ENCODE measurements at places on chromosomes 3 and 15. TPM values are rescaled to one million over a fixed set of nuclear protein-coding genes. Genes with fewer than 3 reads are reported as not detected.

DNA sequence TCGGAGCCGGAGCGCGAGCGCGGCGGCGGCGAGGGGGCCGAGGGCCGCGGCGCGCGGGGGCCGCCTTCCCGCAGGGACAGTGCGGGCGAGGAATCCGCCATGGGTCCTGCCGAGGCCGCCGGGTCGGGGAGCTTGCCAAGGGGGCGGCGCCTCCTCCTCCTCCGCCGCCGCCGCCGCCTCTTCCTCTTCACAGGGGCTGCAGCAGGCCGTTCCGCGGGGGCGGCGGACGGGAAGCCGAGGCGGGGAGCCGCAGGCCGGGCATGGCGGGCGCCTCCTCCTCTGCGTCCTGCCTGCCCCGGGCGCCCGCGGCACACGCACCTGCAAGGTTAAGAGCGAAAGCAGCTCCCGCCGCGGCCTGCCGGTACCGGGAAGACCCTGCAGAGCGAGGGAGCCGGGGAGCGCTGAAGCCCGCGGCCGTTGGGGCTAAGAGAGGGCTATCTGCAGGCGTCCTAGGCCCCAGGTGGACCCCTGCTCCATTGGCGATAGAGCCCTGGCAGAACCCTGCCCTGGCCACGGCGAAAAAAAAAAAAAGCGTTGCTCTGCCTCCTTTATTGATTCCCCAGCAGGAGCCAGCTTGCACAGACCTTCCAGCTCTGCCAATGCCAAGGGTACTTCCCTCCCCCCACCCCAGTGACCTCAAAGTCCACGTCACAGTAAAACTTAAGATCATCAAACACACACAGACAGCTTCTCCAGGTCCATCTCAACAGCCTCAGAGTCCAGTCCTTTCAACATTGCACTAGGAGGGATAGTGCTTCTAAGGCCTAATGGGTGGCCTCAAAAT, at the start of gene LYSMD2:
LYSMD2 (minus strand) TSS at position 134 of the 784 bp plus-strand sequence; CDS start at position 101, 33 bp downstream.
- peak; percentile 78 for DNase-seq

- no peak for DNase-seq
Observed at GRCh38 chr3:21839592-21839991, 88.6 kb upstream of the ZNF385D start.

Gene HAPLN3
- total RNA-seq, result 144 TPM

Gene GXYLT2
- not detected for total RNA-seq

DNA sequence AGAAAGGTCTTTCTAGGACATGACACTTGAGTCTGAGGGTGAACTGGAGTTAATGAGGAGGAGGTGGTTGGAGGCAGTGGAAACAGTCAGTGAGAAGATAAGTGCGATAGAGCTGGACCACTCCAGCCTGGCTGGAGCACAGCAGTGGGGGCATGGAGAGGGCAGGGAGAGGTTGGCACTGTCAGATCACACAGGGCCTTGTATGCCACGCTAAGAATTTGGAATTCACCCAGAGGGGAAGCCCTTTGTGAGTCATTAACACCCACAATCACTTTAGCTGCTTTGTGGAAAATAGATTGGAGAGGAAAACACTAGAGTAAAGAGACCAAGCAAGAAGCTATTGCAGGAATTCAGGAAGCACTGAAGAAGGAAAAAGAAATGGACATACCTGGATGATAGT, 83.3 kb downstream of the ZNF621 start:
- no peak for DNase-seq

DNA sequence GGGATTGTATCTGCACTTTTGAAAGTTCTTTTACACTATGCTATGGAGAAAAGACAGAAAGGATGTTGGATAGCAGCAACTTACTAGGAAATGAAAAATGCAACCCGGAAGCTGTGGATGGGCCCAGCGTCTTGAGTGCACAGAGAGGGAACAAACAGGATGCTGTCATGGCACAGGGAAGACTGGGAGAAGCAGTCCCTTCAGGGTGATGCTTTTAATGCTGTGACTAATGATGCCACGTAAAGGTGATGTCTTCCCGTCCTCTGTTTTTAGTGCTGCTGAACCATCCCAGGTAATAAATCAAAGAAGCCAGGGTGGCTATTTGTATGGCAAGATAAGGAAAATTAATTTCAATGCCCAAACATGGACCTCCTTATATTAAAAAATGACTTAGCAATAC, 437.6 kb downstream of the FOXP1 start:
- no peak for DNase-seq

DNA sequence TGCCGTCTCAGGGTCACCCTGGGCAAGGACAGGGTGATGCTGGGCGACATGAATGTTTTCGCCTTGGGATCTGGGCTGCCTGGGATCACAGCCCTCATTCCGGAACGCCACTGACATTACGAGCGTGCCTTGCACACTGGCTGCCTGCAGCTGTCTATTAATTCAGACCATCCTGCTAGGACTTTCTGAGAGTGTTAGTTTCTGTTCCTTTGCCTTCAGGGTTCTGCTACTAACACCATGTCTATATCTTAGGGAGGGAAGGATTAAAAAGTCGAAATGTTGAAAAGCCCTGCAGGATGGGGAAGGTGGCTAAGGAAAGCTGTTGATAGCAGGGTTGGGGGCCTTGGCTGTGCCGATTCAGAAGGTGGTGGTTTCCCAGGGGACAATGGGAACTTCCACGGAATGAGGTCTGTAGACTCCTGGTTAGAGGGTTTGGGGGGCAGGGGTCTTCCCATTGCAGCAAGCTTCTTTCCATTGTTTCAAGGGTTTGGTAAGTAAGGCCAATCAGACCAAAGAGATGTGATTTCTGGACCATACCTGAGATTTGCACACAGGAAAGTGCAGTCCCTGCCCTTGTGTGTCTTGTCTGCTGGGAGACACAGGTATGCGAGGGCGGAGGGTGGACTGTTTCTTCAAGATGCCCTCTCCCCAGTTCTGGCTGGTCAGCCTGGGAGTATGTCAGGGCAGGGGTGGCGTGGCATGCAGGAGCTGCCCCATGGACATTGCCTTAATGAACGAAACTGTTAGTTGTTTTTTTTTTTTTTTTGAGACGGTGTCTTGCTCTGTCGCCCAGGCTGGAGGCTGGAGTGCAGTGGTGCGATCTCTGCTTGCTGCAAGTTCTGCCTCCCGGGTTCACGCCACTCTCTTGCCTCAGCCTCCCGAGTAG, 50.9 kb downstream of the RGMA start:
- DNase-seq, result no peak

Gene SCN11A
- 0.30 TPM for total RNA-seq

DNA sequence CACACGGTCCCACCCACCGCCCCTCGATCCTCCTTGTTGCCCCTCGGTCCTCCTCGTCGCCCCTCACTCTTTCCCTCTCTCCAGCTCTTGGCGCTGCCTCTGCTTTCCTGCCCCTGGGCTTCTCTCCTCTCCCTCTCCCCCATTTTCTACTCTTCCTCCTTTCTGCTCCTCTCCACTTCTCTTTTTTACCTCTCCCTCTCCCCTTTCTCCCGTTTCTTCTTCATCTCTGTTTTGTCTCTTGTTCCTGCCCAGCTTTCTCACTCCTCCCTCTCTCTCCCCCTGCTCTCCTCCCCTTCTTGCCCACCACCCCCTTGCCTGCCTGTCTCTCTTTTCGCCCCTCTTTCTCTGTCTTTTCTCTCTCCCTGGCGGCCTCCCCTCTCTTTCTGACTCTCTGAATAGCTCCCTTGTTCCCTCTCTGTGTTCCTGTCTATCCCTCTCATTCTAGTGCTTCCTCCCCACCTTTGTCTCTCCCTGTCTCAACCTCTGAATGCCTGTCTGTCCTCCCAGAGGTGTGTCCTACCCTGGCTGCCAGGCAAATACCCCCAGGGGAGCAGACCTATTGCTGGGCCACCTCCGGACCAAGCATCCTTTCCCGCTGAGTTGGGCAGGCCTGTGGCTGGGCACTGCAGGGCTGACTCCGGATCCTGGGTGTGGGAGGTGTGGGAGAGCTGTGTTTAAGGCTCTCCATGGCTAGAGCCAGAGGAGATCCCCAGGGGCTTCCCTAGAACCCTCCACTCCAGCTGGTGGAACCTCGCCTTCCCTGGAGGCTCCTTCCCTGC, 41.0 kb downstream of the EPHB3 start:
- no peak for DNase-seq

DNA sequence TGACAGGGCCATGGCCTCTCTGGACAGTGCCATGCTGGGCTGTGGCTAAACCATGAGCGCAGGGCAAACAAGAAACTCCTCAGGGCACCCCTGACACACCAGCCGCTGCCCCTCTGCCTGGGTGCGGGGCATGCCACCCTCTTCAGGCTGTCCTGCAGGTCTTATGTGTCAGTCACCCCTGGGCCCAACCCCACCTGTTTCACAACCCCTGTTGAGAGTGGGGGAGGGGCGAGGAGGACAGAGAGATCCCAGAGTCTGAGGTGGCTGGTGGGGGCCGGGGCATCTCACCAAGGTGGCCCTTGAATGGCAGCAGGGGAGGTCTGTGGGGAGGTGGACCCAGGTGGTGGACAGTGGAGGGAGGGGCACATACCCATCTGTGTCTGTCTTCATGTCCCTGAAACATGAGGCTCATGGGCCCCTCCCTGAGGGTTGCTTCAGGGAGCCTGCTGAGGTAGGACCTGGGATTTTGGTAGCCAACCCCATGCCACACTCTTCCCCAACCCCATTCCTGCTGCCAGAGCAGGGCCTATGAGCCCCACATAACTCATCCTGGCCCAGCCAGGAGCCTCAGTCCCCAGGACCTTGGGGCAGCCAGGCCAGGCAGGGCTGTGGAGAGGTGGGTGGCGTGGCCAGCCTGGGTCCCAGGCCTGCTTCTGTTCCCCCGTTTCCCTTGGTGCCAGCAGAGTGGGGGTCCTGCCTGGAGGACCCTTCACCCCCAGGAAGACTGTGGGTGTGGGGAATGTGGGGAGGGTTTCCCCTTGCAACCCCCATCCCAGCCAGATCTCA, 1.7 kb upstream of the STAB1 start:
- DNase-seq, result no peak

DNA sequence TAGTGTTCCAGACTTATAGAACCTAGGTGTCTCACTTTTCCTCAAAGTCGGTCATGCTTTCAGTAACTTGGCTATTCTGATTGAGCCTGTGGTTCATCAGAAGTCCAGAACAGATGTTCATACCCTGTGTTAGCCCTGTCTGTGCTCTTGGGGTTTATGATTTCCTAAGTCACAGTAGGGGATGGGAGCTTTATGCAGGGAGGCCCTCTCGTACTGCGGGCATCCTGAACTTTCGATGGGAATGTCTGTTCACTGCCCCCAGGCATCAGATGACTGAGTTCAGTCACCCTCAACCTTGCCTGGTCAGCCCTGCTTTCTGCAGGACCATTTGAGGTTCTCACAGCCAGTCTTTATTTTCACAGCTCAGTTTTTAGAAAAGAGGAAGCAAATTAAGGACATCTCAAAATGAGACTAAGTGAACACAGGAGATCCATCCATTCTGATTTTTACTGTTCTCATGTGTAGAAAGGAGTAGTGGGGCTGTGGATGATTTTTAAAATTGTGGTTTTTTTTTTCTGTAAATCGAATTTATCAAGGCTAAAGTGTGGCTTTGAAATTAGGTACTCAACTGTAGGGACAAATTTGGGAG, 71.3 kb downstream of the CMTM8 start:
- no peak for DNase-seq

Gene FBXO40
- total RNA-seq, result not detected

DNA sequence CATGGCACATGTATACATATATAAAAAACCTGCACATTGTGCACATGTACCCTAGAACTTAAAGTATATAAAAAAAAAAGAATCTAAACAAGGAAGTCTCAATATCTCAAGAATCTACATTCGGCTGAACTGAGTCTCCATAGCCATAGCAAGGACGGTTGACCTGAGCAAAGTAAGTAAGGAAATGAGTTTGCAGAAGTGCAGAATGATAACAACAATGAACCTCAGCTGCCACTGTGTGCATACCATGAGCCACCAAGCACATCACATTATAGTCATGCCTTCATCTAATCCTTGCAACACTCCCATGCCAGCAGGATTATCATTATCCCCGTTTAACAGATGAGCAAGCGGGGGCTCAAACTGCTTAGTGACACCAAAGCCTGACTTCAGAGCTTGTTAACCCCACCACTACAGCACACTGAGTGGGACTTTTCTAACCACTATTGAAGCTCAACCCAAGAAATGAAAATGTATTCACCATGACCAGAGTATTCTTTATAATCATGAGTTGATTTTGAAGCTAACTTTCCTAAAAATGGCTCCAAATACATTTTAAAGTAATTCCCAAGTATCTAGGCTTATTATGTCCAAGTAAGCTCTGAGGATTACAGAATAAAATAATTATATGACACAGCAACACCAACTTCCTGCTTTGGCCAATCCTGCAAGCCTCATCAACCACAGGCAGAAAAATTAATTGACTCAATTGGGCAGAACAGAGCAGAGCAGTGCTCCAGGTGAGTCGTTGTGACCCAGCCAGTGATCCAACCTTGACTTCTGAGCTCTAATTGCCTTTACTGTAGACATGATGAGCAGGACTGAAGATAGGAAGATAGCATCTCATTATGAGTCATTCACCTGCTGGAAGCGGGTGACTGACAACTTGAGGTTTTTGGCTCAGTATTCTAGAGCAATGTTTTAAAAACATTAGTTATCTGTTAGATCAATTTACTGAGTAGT, 47.3 kb upstream of the IL12A start:
- no peak for DNase-seq

- DNase-seq, result no peak
Observed at GRCh38 chr3:16084887-16085286, 89.6 kb upstream of the GALNT15 start.

GRCh38 chr15:70376929-70377691, 279.4 kb upstream of the TLE3 start:
- no peak for DNase-seq

GRCh38 chr15:88472225-88472624, 4.7 kb downstream of the MRPS11 start:
- no peak for DNase-seq

GRCh38 chr3:153639631-153640030, 477.6 kb downstream of the RAP2B start:
- DNase-seq, result no peak

DNA sequence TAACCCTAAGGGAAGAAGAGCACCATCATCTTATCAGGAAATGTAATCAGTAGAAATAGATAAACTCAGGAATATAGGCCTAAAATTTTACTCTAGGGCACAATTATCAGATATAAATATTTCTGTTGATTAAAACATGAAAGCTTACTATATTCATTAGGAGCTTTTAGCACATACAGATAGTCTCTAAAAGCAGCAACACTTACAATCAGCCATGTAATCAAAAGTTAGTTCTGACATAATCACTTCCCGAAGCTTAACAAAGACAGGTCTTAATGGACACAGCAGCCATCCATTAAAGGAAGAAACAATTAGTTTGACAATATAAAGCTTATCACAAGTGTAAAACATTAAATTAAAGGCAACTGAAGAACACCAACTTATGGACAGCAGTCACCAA, 30.6 kb downstream of the DCLK3 start:
- DNase-seq, result no peak

DNA sequence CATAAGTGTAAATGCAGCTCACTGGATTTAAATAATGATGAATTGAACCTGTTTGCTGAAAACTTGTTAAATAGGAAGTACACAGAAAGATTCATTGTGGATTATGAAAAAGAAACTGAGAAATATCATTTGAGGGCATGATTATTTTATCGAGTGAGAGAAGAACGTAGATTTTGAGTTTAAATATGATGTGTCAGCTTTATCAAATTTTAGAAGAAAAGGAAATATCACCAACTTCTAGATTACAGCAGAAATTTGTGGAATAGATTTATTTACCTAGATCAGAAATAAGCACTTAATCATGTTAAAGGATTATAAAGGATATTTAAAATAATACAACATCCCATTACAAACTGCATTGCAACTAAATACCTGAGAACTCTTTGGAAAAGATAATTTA, 315.5 kb downstream of the ZPLD1 start:
- DNase-seq, result no peak
